Effector memory CD8-positive, alpha-beta T cell (primary cell): ENCODE measurements at places on chromosomes 6 and 20.

DNA sequence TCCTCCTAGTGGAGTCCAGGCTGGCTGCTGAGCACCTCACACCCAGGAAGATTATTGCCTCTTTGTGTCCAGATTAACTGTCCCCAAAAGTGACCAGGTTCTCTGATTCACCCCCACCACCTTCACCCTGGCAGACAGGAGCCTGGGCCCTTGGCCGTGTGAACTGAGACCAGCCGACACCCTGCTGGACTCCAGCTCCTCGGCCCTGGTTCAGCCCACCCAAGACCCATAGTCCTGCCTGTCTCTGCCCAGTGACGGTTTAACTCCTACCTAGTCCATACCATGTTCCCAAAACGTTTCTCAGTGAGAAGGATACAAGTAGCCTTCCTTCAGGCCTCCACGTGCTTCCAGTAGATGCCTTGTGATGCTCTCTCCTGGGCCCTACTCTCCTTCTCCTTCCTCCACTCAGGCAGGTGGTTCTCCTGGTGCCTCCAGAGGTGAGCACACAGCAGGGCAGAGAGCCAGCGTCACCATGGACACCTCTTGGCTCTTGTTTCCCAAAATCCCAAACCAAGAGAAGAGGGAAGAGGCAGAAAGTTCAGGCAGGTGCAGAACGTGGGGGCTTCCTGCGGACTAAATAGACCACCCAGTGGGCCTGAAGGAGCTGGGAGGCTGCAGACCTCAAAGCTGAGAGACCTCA, 134.4 kb upstream of the CST7 start:
- DNase-seq: no peak

GRCh38 chr6:54613596-54613995, 233.0 kb upstream of the FAM83B start:
- no peak for DNase-seq

DNA sequence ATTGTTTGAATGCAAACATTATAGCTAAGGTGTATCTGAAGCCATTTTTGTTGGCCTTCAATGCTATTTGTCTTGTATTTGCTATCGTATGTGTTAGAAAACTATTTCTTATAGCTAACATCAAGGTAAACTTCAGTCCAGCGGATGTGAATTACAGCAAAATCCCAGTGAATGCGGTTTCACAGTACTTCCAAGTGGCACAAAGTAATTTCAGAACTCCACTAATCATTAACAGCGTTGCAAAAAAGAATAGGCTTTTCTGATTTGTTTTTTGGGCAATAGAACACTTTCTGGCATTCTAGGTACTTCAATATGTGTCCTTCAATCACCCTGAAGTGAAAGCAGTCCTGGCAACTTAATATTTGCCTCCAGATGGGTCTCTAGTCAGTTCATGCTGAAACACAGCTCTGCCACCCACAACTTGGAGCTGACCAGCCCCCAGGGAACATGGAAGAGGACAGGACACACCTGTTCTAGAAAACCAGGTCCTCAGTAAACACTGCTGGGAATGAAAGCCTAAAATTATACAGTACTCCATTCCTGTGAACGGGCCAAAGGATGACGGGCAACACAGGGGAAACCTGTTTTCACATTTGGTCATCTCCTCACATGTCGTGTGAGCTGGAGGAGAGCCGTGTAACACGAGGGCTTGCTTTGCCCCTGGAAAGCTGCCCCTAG, 9.7 kb upstream of the MRPS10 start:
- no peak for DNase-seq

- no peak for DNase-seq
Measured at GRCh38 chr6:39793516-39793915, 1.3 kb downstream of the DAAM2 start.

GRCh38 chr6:121849477-121849876, 414.0 kb downstream of the GJA1 start:
- no peak for DNase-seq
